ENCODE measurements at places on chromosomes 4 and X.

GRCh38 chr4:6235012-6235411 is 34.6 kb upstream of the WFS1 start:
- DNase-seq: no peak

- peak; percentile 39 for DNase-seq
These were observed 1.2 kb downstream of the HHIP start for GRCh38 chr4:144647095-144647561.

DNA sequence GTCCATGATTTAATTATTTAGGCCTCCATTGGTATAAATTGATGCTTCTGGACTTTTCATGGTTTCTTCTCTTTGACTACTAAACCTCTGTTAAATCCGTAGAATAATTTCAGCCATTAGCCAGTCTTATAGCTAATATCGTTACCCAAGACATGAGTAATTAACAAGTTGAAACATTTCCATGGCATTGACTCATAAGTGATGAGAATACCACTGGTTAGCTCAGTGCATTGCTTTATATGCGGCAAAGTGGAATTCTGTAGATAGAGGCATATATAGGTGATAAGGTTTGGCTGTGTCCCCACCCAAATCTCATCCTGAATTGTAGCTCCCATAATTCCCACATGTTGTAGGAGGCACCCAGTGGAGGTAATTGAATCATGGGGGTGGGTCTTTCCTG is 80.6 kb downstream of the VCX2 start:
- no peak for DNase-seq

GRCh38 chr4:72338060-72338459 is 231.0 kb downstream of the ADAMTS3 start:
- no peak for DNase-seq

GRCh38 chrX:22206781-22207180 is 65.9 kb upstream of the CBLL2 start:
- no peak for DNase-seq

DNA sequence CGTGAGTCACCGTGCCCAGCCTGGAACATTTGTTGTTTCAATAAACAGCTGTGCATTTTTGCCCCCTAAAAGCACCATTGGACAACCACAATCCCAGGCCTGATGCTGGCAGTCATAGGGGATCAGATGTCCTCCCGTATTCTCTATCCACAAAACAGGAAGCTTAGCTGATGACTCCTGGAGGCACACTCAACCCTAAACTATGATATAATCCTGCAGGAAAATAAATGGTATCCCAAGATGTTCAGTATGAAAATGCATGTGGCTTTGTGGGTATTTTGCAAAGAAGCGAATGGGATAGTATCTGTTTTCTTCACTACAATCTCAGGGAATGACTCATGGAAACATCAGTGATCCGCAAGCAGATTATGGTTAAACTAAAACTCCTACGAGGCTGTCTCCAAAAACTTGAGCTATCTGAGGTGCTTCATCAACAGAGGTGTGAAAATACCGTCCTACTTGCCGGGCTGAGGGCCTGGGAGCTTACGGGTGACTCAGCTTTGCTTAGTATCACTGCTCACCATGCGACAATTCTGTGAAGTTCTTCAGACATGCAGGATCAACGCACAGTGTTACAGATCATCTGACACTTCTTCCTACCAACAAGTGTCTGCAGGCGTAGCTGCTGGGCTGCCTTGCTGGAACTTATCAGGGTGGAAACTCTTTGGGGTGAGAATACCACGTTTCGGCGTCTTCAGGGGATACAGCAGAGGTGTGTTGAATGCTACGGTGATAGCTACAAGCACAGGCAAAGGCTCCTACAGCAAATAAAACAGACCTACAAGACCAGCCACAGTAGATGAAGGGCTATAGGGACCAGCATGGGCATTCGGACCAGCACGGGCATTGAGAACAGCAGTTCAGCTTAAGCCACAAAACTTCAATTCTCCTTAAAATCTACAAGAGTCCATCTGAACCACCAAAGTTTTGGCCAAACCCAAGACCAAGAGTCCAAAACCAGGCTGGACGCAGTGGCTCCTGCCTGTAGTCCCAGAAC is 148.5 kb downstream of the DHRSX start:
- DNase-seq: no peak

DNA sequence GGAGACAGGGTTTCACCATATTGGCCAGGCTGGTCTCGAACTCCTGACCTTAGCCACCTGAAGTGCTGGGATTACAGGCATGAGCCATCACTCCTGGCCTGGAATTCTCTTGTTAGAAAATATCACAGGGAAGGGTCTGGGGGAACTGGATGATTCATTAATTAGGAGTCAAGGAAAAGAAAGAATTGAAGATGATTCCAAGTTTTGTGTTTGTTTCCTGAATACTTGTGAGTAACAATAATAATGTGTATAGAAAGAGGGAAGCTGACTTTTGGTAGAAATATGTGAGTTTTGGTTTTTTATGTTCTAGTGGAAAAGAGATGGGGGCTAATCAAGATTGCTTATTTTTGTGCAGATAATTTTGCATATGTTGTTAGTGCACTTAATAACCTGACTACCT is 77.3 kb upstream of the CLNK start:
- no peak for DNase-seq

DNA sequence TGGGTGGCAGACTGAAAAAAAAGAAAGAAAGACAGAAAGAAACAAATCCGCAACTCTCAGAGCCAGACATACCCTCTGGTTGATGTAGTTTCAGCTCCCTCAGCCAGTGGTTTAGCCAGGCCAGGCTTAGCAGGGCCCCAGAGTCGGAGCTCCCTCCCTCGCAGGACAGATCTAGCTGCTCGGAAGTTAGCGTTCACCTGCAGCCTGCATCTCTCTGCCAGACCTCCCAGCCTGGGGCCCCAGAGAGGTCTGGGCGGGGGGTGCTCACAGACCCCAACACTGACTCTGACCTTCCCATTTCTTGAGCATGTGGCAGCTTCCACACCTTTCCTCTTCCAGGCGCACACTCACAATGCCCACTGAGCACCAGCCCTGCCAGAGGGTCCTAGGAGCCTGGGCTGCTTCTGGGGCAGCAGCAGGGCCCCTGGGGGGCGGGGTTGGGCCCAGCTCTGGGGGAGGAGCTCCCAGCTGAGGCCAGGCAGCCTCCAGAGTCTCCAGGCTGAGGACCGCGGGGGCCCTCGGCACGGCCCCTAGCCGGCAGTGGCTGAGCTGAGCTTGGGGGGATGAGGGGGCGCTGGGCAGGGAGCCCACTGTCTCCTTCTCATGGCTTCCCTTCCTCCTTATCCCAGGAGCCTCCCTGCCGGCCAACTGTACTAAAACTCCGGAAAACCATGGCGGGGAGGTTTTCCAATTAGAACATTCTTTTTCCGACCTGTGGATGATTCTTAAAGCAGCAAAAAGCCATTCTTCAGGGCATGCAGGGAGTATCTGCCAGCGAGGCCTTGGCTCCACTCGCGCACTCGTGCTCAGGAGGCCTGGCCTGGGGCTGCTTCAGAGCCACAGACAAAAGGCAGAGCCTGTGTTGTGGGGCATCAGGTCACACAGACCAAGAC is 4.6 kb upstream of the ZNF185 start:
- DNase-seq: no peak

DNA sequence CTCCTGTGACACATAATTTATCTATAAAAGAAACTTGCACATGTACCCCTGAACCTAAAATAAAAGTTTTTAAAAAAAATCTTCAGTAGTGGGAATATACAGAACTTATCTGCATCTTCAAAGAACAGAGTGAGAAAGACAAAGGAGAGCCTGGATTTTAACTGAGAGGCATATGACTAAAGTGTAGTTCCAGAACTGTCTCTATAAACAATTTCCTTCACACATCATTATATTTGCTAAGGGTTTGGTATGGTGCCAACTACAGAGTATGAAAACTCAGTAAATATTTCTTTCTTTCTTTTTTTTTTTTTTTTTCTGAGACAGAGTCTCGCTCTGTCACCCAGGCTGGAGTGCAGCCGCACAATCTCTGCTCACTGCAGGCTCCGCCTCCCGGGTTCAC is 49.9 kb upstream of the NFKB1 start:
- DNase-seq: no peak

- DNase-seq: no peak
These were observed 54.7 kb downstream of the GLUD2 start for GRCh38 chrX:121102101-121102500.

- no peak for DNase-seq
These were observed 152.7 kb downstream of the POU4F2 start for GRCh38 chr4:146791439-146791838.

- no peak for DNase-seq
These were observed 1477.2 kb upstream of the TENM3 start for GRCh38 chr4:180766045-180766444.

- DNase-seq: no peak
These were observed 50.8 kb upstream of the ADGRL3 start for GRCh38 chr4:61149278-61149677.

DNA sequence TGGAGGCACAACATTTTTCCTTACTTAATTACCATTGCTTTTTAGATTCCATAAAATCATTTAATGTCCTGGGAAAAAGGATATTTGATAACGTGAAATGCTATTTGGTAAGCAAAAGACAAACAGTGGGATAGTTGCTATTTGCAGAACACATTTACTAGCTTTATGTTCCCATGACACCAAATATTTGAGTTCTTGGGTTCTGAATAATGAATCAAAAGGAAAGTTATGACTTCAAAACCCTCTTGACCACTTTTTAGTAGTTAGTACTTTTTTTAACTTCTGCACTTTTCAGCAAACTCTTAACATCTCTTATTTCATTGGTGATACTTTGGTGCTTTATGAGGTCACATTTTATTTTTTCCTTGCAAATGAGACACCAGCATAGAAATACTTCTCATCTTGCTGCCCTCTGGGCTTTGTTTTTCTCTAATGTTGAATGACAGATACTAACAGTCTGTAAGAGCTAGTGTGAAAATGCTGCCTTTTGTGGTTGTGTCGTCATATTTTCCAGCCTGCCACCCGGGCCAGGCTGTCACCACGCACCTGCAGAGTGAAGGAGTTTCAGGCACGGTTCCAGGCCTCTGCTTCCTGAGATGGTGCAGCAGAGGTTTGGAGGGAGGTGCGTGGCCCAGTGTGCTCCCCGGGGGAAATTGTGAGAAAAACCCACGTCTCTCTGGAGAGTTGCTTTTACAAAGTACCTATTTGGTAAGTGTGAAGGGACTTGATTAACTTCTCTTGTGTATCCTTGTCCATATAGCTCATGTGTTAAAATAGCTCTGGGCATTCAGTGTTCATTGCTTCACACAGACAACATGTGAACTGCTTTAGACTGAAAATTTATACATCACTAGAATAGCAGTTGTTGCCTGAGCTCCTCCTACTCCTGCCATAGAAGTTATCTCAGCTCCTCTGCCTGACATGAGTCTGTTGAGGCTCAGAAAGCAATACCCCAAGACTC is 34.7 kb downstream of the MSL3 start:
- peak; percentile 65 for DNase-seq

DNA sequence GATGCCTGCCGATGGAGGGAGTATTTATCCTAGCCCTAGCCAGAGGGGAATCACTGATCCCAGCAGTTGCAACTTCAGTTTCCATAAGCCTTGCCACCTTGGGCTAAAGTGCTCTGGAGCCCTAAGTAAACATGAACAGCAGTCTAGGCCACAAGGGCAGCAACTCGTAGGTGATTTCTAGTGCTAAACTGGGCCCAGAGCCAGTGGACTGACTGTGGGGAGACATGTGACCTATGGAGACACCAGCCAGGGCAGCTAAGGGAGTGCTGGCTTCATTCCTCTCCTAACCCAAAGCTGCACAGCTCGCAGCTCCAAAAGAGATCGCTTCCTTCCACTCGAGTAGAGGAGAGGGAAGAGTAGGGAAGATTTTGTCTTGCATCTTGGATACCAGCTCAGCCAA is 120.8 kb upstream of the MAGEA10 start:
- DNase-seq: no peak

- DNase-seq: no peak
These were observed 138.9 kb upstream of the PTCHD1 start for GRCh38 chrX:23195761-23196160.

DNA sequence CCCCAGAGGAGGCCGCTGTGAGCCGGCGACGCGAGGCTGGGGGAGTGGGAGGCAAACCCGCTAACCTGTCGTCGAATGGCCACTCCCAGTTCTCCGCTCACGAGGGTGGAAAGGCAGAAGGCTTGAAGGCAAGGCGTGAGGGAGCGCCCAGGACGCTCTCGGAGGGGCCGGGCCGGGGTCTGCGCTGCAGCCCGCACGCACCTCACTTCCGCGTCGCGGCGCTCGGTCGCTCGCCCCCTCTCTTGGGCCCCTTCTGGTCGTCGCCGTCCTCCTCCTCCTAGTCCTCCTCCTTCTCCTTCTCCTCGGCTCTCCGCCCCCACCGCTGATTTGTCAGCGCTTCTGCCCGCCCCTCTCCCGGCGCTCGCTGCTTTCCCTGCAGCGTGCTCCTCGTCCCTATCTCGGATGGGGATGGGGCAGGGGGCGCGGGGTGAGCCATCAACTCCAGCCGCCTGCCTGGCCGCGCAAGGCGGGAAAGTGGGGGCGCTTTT is at the start of gene SNCA:
SNCA (minus strand) TSS at position 265 of the 488 bp plus-strand sequence. CDS start 1,494 bp downstream, outside the sequence.
- peak; percentile 46 for DNase-seq

DNA sequence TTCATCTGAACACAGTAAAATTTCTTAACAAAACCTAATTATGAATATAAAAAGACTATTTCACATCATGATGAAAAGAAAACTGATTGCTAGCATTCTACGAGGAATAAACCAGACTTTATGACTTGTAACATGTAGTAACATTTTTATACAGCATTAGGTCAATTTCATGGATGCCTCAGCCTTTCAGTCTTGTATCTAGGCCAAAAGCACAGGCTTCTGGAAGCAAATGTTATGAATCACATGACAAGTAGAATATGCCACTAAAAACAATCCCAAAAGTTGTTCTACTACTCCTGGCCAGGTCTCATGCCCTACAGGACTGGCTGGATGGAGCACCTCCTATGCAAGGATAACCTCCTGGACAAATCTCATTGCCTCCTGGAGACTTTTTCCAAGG is 101.2 kb downstream of the ARHGAP6 start:
- no peak for DNase-seq

GRCh38 chrX:100408713-100409609 is 1.1 kb downstream of the PCDH19 start:
- no peak for DNase-seq

GRCh38 chr4:97923096-97923495 is 220.2 kb downstream of the STPG2 start:
- DNase-seq: no peak

GRCh38 chr4:6143603-6144181 is 56.7 kb downstream of the JAKMIP1 start:
- no peak for DNase-seq

DNA sequence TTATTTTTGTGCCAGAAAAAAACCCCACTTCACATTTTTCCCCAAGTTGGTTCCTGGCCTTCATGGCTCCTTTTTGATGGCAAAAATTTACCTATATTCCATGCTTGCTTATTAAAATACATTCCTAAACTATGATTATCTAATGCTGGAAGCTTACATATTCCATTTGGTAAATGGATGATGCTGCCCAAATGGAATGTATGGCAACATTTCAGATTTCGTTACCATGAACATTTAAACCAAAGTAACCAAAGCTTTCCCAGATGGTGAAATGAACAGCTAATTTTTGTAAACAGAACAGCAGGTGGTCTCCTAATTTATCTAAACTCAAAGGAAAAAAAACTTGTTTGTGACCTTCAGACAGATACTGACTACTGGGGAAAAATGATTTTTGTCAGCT is 110.8 kb upstream of the TEX13A start:
- DNase-seq: no peak

GRCh38 chr4:2469192-2469984 is 482 bp downstream of the RNF4 start:
- DNase-seq: peak; percentile 82

GRCh38 chr4:44342800-44343199 is 105.8 kb downstream of the KCTD8 start:
- no peak for DNase-seq
